Right cardiac atrium (tissue), 5 donors: ENCODE measurements at places on chromosomes 11 and 22. TPM values are rescaled to one million over a fixed set of nuclear protein-coding genes. Genes with fewer than 3 reads are reported as not detected.
A peak's percentile ranks its signal among the peaks of the same experiment; 100 is the strongest.

DNA sequence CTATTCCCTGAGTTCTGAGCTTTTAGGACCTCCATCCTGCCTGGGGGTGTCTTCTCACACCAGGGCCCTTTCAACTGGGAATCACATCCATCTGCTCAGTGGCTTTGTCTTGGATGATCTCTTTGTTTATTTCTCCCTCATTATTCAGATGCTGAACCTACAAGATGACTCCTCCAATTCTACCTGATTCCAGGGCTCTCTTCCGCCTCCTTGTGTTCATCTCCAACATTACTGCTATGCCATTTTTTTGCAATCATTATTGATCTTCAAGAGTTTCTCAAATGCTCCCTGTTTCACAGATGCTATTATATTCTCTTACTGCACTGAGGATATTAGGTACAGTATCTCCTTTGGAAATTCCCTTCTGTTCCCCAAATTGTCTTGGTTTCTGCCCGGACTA is 307.7 kb downstream of the SHANK2 start:
- DNase-seq, result no peak

DNA sequence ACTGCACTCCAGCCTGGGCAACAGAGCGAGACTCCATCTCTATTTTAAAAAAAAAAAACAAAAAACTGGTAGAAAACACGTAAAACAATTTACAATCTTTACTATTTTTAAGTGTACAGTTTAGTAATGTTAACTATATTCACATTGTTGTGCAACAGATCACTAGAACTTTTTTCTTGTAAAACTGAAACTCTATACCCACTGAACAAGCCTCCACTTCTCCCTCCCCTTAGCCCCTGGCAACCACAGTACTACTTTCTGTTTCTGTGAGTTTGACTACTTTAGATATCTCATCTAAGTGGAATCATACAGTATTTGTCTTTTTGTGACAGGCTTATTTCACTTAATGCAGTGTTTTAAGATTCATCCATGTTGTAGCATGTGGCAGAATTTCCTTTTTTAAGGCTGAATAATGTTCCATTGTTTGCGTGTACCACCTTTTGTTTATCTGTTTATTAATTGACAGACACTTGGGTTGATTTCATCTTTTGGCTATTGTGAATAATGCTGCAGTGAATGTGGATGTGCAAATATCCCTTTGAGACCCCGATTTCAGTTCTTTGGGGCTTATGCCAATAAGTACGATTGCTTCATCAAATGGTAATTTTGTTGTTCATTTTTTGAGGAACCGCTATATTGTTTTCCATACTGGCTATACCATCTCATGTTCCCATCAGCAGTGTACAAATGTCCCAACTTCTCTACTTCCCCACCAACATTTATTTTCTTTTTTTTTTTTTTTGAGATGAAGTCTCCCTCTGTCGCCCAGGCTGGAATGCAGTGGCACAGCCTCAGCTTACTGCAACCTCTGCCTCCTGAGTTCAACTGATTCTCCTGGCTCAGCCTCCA is 11.0 kb downstream of the DDB2 start:
- no peak for DNase-seq

GRCh38 chr11:3916962-3917361 is 61.5 kb downstream of the STIM1 start:
- no peak for DNase-seq

The LSP1 gene
- 15.8 TPM for total RNA-seq

DNA sequence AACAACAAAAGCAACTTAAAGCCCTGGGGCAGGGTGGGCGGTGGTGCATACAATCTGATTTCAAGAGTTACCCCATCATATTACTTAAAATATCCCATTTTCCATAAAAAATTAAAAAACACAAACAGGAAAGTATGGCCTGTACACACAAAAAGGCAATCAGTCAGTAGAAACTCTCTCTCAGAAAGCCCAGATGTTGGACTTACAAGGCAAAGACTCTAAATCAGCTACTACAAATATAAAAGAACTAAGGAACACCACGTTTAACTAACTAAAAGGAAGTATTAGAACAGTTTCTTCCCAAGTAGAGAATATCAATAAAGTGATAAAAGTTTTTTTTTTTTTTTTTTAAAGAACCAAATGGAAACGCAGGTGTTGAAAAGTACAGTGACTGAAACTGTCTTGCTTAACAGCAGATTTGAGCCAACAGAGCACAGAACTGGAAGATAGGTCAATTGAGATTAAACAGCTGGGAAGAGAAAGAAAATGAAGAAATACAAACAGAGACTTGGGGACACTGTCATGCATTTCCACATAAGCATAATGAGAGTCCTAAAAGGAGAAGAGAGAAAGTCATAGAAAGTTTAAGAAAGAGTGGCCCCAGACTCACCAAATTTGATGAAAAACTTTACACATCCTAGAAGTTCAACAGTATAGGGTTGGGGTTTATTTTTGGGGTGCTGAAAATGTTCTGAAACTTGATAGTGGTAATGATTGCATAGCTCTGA is 8.6 kb downstream of the SC5D start:
- DNase-seq, result no peak

GRCh38 chr22:46399251-46400024 is 63.9 kb downstream of the TRMU start:
- no peak for DNase-seq

- no peak for DNase-seq
Observed at GRCh38 chr11:93324500-93324899, 6.0 kb upstream of the DEUP1 start.

DNA sequence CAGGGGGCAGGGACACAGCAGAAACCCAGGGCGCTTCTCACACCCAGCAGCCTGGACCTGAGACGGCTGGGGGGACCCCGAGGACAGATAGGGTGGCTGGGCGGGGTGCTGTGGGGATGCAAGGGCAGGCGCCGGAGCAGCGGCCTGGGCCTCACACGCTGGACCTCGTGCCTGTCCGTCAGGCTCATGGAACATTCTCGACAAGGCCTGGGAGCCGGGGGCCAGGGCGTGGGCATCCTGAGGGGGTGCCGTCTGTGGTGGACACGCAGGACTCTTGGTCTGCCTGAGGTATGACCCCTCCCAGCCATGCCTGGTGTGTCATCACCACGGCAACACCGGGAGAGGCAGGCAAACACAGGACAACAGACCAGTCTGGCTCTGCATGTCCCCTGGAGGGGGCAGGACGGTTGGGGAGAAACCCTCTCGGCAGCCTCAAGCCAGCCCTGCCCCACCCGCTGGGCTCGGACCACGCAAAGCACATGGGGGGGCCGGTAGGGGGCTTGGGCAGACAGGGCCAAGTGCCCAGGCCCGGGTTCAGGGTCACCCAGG is 21.4 kb downstream of the MRPL23 start:
- DNase-seq, result peak; percentile 12
